ENCODE measurements at places on chromosomes 1 and 21.

GRCh38 chr1:89068291-89068690 is 3.3 kb upstream of the GBP1 start:
- DNase-seq = no peak

DNA sequence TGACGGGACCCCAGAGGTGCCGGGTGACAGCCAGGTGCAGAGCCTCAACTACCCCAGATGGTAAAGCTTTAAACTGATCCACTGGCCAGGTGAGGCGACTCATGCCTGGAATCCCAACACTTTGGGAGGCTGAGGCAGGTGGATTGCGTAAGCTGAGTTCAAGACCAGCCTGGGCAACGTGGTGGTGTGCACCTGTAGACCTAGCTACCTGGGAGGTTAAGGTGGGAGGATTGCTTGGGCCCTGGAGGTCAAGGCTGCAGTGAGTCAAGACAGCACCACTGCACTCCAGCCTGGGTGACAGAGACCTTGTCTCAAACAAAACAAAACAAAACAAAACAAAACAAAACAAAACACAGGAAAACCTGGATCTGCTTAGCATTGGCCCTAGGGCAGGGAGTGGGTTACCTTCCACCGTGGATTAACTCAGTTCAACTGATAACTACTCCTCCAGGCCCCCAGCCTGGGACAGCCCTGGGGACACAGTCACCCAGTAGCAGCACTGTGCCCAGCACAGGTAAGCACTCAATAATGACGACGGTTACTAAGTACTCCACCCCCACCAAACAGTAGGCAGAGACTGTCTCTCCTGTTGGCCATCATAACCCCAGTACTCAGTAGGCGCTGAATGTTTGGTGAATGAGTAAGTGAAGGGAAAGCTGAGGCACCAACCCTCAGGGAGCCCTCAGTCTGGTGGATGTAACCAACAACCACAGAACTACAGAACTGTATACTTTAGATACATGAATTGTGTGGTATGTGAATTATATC is 21.6 kb downstream of the SLC66A1 start:
- no peak for DNase-seq

GRCh38 chr1:87685311-87686135 is 356.8 kb downstream of the LMO4 start:
- no peak for DNase-seq

- DNase-seq = no peak
These were observed 9.3 kb downstream of the IRF2BP2 start for GRCh38 chr1:234600418-234601281.

GRCh38 chr1:6244401-6245049 is 546 bp downstream of the HES3 start:
- no peak for DNase-seq

GRCh38 chr21:29017639-29018237 is 1.4 kb downstream of the RWDD2B start:
- DNase-seq = no peak

DNA sequence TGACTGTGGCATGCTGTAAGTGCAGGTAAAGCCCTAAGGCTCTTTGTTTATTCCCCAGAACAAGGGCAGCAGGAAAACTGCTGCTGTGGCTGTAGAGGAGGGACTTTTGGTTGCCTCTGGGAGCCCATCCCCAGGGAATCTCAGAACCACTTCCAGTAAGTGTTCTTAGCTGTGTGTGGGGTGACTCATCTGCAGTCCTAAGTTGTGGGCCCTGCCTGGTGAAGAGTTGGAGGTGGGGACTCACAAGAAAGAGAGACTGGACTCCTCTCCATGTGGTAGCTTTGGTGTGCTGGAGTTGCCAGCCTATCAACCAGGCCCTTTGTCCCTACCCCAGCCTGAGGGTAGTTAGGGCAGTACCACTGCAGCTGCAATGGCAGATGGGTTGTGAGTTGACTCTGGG is 24.0 kb upstream of the DENND1B start:
- DNase-seq = no peak

- peak; percentile 64 for DNase-seq
These were observed 17.1 kb upstream of the CCDC190 start for GRCh38 chr1:162878000-162878596.

DNA sequence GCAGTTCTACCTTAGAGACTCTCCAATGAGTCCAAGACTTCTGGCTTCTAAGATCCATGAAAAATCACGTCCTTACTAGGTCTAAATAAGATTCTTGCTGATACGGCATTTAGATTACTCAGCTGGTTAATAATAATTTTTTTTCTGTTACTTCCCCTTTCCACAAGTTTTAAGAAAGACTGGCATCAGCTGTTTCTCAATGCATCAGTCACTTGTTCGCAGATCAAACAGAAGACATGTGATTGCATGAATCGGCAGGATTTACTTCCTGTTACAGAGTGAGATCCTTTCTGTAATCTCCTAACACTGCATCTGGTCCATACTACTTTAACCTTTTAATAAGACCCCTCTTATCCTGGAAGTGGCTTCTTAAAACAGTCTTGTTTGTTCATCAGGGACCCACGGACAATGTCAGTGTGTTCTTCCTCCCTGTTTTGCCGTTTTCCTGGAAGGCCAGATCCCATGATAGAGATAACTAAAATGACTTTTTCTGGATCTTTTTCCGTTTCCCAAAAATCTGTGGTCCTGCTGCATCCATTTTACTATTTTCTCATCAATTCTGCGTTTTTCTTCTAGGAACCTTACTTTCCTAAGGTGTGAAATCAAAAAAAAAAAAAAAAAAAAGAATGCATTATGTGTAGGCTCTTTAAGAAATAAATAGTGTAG is 6.1 kb downstream of the NPL start:
- DNase-seq = no peak

GRCh38 chr1:150408800-150409199 is 44.9 kb downstream of the RPRD2 start:
- DNase-seq = no peak

- no peak for DNase-seq
These were observed 113.4 kb upstream of the DNAH14 start for GRCh38 chr1:224816062-224816461.

DNA sequence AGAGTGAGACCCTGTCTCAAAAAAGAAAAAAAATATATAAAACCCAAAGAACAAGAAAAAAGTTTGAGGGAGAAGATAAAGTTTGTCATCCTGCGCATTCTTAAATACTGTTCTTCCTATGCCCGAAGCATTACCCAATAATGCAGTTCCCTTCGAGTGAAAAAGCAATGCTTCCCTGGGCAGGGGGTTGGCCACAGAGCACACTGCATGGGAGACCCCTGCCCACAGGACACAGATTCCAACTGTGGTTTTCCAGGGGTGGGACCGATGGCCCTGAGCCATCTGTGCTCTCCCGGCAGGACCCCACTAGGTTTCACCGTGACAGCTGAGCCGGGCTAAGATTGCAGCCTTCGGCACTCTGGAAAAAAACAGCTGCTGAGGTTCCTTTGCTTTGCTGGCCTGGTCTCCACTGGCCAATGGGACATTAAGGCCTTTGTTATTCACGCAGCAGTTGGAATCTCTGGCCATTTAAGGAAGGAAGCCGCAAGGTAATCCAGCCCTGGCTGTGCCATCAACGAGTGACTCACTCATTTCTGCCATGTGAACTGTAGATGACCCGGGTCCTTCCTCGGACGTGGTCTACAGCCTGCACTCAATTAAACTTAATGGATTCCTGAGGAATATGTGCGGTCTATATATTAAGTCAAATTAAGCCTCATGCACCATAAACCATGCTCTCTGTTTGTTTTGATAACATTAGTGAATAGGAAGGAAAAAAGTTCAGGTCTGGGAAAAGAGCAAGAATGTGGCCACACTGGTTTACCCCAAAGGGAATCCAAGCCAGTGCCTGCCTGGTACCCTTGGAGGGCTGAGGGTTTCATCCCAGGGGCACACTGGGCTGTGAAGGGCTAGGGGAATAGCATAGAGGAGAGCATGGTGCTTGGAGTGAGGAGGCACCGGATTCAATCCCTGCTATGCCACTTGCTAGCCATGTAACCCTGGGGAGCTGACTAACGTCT is 163.2 kb downstream of the ZBTB18 start:
- no peak for DNase-seq
